ENCODE measurements at places on chromosomes 3 and 15.

- DNase-seq = no peak
Measured at GRCh38 chr3:184645336-184645735, 66.5 kb downstream of the MAGEF1 start.

GRCh38 chr3:132721479-132722164, 587 bp downstream of the NPHP3 start:
- no peak for DNase-seq

DNA sequence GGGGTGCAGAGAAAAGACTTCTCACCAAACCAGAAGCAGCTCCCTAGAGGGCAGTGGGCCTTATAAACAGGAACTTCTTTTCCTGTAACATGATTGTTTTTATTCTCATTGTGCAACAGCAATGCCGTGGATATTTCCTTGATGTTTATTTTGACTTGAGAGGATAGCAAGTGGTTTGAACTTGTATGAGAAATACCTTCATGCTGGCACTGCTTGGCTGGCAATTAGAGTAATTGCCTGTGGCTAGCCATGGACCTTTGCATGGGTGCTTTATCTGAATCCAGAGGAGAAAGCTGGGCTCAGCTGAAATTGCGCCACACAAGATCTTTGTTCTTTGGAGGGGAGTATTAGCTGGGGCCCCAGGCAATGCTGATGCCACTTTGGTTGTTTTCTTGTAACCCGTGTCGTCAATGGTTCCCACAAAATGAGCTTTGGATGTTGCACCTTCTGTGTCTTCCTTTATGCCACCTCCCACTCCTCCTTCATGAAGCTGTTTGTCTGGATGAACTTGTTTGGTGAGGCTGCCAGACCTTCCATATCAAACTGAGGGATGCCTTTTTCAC, 37.9 kb downstream of the CMTM8 start:
- no peak for DNase-seq

GRCh38 chr15:75452865-75453702, 1.6 kb upstream of the SIN3A start:
- peak; percentile 47 for DNase-seq

DNA sequence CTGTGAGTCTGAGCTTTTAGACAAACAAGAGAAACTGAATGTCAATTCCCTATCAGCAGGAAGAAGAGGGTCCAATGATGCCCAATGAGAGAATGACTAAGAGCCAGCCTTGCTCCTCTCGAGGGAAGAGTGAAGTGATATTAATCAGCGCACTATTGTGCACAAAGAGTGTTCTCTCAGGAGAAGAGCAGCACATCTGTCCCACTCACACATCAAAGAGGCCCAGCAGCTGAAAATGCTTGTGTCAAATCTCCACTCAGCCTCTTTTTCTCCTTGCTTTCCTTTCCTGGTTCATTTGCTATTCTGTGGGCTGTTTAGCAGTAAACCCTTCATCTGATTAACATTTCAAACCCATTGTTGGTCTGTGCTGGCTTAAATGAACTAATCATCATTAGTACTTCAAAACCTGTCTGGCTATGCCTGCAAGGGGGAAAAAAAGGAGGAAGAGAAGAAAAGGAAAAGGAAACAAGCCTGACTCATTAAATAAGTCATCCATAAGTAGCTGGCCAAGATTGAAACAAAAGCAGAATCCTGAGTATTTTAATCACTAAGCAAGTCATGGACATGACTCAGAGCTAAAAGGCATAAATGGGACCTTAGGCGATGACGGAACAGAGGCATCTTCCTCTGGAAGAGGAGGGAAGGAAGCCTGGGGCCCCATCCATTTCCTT, 912.7 kb downstream of the TUSC7 start:
- no peak for DNase-seq

DNA sequence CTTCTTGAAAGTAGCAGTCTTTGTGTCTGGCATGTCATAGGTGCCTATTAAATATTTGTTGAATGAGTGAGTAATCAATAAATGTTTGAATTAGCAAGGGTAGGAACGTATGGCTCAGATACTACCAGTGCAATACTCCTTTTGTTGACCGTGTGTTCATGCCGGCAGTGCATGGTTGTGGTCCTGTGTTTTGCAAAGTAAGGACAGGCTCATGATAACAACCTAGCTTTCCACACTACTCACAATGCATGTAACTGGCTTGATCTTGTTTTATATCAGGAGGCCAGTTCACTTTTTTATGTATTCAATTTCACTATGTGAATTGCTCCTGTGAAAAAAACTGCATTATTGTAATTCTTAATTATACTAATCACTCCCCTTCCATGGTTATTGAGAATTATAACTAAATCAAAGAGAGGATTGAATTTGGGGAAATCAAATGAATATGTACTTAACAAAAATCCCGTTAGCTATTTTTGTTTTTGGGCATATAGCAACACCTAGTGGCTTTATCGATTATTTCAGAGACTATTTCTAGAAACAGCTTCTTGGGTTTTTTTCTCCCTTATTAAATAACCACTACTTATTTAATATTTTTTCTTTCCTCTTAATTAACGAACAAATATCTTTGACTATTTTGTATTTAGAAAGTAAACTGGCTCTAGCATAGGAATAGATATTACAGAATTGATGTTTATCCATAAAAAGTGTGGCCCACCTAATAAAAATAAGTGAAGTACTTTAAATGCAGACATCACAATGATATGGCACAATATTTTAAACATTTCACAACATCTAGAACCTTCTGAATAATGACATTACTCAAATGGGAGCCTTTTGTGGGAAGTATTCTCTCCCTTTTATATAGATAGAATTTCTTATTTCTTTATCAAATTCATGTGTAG, 218.5 kb downstream of the BBX start:
- no peak for DNase-seq

- no peak for DNase-seq
Measured at GRCh38 chr15:70449311-70450141, 313.8 kb downstream of the UACA start.

- DNase-seq = no peak
Measured at GRCh38 chr15:68536331-68537095, 42.3 kb upstream of the CORO2B start.

- DNase-seq = no peak
Measured at GRCh38 chr3:182583545-182583944, 209.8 kb upstream of the ATP11B start.

DNA sequence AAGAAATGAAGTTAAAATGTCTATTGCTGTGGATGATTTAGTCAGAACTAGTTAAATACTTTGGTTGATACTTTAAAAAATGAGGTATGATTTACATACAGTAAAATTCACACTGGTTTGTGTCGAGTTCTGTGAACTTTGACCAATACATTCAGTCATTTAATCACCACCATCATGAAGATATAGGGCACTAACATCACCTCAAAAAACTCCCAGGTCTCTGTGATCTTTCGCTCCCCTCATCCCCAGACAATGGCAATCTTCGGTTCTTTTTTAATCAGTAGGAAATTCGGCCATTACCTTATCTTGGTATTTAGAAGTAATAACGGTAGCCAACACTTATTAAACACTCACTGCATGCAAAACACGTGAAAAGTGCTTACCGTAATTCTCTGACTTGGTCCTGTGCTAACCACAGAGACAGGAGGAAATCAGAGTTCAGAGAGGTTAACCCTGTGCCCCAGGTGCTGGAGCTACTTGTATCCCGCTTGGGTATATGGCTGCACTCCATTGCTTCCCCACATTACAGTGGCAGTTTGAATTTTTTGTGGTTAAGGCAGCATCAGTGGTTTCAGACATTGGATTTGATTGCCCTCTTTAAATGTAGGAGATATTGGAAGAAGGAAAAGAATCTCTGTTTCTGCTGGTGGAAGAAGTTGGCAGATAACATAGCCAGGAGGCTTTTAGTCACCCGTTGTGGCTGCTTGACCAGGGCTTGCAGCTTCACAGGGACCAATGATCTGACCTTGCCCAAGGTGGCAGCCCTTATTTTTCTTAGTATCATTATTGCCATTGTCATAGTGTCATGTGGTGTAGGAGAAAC, 4.2 kb downstream of the PLCL2 start:
- peak; percentile 25 for DNase-seq

- no peak for DNase-seq
Measured at GRCh38 chr15:83991163-83991562, 244.4 kb upstream of the GOLGA6L4 start.

- DNase-seq = no peak
Measured at GRCh38 chr15:56251315-56252095, 7.8 kb upstream of the RFX7 start.

GRCh38 chr3:73432023-73432705, 192.6 kb downstream of the PDZRN3 start:
- DNase-seq = no peak

GRCh38 chr3:109718850-109719249, 381.5 kb upstream of the DPPA4 start:
- no peak for DNase-seq

- DNase-seq = no peak
Measured at GRCh38 chr15:26028086-26028740, 165.1 kb upstream of the ATP10A start.

- DNase-seq = no peak
Measured at GRCh38 chr3:195035345-195036202, 235.4 kb downstream of the XXYLT1 start.

- DNase-seq = no peak
Measured at GRCh38 chr3:66298591-66298990, 77.8 kb downstream of the SLC25A26 start.

DNA sequence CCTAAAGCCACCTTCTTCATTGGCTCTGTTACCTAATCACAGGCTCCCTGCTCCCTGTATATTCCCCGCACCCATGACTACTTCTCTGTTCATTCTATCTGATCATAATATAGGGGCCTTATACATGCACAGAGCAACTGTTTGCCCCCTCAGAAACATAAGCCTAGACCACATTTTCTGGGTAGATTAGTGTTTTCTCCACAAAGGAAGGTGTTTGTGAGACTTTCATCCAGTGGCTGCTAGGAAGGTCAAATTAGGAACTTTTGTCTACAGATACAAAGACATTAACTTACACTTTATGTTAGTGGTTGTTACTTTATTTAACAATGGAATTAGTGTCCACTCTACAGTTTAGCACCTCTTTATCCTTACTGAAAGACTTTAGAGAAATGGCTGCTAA, 174.9 kb downstream of the GHSR start:
- DNase-seq = no peak

- DNase-seq = no peak
Measured at GRCh38 chr3:49657208-49657915, 16.8 kb upstream of the APEH start.

GRCh38 chr15:60255390-60255789, 142.4 kb downstream of the ANXA2 start:
- DNase-seq = peak; percentile 17

DNA sequence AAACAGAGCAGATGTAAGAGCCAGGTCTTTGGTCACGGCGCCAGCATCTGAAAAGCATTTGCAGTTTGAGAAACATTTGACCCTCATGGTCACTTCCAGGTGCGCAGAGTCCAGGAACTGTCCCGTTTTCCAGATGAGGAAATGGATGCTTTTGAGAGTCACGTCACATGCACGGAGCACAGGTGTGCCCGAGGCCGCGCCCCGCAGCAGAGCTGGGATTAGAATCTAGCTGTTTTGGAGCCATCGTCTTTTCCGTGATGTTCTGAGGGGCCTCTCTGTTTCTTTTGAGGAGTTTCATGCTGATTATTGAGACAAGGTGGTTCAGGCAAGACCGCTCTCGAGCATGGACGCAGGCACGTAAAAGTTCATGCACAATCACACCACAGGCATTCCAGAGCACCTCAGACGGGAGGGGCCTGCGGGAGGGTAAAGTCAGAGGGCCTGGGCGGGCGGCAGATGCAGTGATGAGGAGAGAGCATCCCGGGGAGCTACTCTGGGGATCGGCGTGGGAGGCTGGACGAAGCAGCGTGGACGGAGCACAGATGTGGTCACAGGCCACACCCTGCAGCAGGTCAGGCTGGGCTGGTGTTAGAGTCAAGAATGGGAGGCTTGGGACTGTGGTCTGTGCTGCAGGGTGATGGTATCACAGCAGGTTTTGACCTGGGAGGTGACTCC, 139.2 kb upstream of the MEF2A start:
- DNase-seq = peak; percentile 8

DNA sequence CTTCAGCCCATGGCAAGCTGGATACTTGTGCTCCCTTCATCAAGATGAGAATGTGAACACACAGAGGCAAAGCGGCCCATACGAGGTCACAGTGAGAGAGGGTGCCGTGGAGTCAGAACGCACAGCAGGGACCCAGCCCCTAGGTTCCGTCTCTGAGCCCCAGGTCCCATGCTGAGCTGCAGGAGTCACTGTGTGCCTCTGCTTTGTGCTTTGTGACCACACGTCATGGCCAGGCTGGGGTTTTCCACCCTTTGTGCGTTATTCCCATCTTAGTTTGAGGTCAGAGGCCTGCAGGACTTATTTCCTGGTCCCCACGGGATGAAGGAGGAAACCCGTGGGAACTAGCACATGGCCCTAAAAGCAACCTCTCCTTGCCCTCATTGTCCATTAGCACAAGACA, 140.3 kb downstream of the TJP1 start:
- DNase-seq = no peak

DNA sequence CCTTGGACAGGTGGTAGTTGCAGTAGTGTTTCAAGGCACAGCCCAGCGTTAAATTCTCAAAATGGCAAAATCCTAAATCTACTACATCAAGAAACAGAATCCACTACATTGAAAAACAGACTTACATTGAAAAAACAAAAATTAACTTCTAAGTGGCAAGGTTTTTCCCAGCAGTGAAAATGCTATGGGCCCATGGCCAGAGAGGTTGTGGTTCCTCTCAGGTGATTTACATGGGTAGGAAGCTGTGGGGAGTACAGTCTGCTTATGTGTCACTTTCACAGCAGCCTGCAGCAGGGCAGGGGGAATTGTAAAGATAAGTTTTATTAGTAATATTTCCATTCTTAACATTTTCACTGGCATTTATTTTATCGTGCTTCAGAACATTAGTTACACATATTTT, 24.9 kb downstream of the TTC14 start:
- no peak for DNase-seq

DNA sequence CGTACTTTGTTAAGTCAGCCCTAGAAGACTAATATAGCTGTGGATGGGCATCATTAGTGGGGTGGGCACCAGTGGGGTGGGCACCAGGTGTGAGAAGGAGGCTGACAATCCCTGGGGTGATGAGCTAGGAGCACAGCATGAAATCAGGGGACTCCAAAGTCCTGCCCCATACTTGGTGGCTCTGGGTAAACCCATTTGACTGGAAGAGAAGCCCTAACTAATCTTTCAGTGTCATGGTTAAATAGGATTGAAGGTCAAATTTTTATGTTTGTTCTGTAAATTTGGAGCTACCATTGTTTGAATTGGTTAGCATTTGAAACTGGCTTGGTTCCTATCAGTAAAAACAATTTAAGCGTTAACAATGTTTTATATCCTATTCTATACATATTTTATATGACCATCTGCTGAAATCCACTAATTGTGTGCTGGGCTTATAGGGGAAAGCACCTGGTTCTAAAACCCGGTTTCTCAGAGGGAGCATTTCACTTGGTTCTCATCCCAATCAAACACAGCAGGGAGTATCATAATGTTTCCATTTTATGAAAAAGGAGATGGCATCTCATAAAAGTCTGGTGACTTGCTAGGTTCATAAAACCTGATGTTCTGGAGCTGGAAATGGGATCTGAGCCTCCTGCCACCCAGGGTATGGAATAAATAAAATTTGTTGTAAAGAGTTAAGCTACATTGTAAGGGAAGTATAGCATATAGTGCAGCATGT, 87.7 kb upstream of the HACD2 start:
- DNase-seq = no peak
